ENCODE measurements at places on chromosomes 6 and 20. TPM values are rescaled to one million over a fixed set of nuclear protein-coding genes. Genes with fewer than 3 reads are reported as not detected.

DNA sequence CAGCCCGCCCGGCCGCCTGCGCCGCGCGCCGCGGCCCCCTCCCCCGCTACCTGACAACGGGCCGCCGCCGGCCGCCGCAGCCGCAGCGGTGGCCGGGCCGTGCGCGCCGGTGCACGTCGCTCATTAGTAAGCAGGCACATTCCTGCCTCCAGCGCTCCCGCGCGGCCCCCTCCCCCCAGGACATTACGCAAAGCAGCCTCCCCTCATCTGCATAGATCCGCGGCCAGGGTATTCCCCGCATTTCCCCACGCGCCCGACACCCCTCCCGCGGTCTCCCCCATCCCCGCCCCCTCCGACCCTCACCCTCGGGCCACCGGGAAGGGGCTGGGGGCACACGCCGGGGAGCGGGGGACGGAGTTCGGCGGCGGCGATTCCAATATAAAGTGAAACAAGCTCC lies at the start of gene HIVEP2:
Gene HIVEP2 (minus strand): TSS at position 128 of the 397 bp plus-strand sequence. CDS start 170,438 bp downstream, outside the sequence.
- peak; percentile 89 for DNase-seq

- no peak for DNase-seq
Measured at GRCh38 chr6:122620428-122620827, 10.2 kb downstream of the PKIB start.

Gene PROKR2
- not detected for total RNA-seq

DNA sequence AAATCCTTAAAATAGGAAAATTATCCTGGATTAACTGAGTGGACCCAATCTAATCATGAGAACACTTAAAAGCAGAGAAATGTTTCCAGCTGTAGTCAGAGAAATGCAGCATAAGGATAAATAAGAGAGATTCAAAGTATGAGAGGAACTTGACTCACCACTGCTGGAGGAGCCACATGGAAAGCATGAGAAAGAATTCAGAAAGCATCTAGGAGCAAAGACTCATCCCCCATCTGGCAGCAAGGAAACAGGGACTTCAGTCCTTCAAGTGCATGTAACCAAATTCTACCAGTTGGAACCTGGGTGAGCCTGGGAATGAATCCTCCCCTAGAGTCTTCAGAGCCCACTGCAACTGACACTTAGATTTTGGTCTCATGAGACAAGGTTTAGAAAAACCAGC lies 33.7 kb downstream of the RNF146 start:
- DNase-seq, result peak; percentile 79

Gene C20orf204
- 0.02 TPM for total RNA-seq

Gene VSX1
- total RNA-seq, result 0.32 TPM

DNA sequence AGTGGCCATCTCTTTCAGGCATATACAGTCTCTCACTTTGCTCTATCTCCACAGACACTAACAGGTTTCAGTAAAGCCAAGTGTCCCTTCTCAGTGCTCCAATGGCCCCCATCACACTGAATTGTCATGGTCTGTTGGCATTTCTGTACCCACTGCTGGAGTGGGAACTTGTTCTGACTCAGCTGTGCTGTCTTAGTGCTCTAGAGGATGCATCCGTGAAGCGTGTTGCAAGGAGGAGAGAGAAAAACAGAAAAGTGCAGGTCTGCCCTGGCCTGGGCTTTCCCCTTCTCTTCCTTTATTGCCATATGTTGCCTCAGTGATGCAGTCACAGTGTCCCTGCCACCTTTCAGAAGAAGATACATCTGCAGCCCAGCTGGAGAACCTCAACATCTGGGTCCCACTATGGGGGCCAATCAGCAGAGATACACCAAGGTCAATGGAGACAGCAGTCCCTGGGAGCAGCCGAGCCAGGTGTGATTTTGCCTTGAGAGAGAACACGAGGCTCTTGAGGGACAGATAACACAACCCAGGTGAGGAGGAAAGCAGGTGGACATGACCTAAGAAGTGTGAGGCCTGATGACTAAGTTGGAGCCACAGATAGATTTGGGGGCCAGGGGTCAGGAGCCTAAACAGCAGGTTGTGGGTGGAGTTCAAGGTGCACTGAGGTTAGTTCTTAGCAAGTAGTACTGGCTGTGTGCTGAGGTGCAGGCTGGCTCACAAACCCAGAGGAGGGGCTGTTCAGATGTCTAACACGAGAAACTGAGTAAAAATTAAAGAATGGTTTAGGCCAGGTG lies 5.6 kb upstream of the PLCG1 start:
- DNase-seq, result no peak

Gene CYP24A1
- 39.6 TPM for total RNA-seq

- no peak for DNase-seq
Measured at GRCh38 chr20:59825944-59826759, 107.3 kb downstream of the SYCP2 start.

DNA sequence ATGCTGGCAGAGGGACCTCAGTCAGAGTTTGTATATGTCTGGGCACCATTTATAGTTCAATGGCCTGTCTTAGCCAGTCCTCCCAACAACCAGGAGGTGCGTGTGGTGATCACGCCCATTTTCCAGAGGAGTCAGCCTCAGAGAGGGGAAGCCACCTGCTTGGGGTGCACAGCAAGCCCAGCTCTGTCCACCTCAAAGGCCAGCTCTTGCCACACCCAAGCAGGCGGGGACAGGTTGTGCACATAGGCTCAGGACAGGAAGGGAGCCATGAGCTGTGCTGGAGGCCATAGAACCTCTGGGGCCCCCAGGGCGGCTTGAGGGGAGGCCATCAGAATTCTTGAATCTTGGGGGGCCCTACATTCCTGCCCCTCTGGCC lies 61.2 kb downstream of the DLGAP4 start:
- DNase-seq, result no peak

DNA sequence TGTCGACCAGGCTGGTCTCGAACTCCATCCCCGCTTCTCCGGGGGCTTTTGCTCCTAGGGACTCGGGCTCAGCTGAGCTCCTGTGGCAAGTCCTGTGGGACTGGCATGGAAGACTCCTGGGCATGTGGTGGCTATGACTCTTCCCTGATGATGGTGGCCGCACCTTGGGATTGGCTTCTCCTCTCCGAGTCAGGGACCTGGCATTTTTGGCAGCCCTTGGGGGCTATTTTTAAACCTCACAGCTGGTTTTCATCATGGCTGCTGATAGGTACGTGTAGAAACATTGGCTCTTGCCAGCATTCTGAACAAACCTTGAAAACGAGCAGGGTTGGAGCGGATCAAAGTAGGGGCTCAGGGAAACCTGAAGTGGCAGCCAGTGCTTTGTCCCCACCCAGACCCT lies 54.1 kb downstream of the RBM38 start:
- DNase-seq, result peak; percentile 33

Gene CNR1
- total RNA-seq, result 0.64 TPM

Gene SLC17A2
- total RNA-seq, result not detected

Gene TRIM40
- not detected for total RNA-seq

- peak; percentile 79 for DNase-seq
Measured at GRCh38 chr6:105553171-105553570, 150.3 kb upstream of the PREP start.

DNA sequence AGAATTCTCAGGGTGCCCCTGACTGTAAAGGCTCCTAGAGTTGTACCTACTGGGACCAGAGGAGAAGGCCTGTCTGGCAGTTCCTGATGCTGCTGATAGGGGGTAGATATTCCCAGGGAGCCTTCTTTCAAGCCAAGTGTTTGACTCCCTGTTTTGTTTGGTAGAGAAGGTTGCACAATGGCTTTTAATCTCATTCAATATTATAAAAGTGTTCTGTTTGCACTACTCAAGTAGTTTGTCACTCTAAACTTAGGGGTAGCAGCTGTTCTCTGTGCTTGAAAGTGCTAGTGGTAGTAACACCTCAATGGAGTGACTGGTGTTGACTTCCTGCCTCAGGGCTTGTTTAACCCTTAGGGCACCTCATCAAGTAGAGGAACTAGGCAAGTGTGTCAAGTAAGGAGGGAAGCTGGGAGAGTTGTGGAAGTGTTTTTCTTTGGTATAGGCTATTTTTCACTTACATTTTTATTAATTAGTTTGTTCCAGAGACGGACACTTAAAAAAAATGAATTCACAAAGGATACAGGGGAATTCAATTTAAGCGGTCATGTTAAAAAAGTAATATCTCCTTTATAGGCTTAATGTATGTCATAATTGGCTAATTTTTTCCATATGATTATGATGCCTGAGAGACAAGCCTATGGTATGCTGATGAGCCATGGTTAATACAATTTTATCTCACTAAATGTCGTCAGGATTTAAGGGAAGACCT lies 38.1 kb downstream of the BICRAL start:
- DNase-seq, result no peak

Gene MMP24
- total RNA-seq, result 1.7 TPM

DNA sequence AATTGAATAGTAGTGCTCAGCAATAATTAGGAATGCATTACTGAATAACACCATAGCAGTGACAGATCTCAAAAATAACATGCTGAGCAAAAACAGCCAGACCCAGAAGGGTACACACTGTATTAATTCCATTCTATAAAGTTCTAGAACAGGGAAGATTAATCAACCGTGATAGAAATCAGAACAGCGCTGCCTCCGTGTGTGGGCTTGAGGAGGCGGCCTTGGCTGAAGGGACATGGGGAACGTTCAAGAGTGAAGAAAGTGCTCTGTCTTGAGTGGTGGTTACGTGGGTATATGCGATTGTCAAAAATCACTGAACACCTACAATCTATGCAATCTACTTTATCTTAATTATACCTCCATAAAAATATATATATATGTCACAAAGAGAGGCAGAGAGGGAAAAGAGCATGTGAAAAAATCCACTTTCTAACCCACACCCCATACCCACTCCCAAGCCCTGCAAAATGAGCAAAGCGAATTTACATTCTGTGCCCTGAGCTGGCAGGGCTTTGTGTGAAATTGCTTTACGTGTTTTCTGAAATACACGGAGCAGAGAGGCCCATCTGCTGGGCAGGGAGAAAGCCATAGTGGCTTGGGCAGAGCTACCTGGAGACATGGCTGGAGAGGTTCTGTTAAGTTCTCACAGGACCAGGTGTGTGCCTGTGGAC lies 74.4 kb downstream of the NFATC2 start:
- DNase-seq, result no peak

DNA sequence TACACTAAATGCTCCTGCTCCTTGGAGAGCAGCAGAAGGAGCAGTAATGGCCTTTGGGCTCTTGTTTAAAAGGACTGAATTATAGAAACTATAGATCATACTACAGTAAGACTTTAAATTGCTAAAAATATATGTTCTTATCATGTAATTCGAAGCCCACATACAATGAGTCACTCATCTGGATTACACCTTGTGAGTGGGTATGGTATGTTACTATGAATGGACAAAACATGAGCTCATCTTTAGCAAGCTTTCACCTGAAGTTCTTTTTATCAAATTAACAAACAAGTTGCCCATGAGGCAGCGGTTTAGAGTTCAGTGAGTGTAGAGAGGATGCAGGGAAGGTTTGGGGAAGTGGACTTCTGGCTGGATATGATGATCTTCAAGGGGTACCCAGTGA lies 114.4 kb upstream of the CCN2 start:
- peak; percentile 34 for DNase-seq

- no peak for DNase-seq
Measured at GRCh38 chr20:41342474-41343464, 2.1 kb downstream of the LPIN3 start.

DNA sequence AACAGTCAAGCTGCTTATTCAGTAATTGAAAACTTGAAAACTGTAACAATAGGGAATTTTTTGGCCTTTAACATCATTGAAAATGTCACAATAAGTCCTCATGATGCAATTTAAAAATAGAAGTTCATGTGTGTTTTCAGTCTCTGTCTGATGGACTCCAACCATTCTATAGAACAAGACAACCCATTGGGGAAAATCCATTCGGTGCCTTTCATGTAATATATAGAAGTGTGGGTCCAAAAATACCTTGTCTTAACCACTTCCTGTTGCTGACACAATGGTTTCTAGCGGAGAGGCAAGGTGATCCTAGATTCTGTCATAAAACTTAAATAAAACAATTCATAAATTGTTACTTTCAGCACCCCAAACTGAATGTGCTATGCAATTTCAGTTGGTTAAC lies 1131.3 kb upstream of the MAP3K7 start:
- no peak for DNase-seq

DNA sequence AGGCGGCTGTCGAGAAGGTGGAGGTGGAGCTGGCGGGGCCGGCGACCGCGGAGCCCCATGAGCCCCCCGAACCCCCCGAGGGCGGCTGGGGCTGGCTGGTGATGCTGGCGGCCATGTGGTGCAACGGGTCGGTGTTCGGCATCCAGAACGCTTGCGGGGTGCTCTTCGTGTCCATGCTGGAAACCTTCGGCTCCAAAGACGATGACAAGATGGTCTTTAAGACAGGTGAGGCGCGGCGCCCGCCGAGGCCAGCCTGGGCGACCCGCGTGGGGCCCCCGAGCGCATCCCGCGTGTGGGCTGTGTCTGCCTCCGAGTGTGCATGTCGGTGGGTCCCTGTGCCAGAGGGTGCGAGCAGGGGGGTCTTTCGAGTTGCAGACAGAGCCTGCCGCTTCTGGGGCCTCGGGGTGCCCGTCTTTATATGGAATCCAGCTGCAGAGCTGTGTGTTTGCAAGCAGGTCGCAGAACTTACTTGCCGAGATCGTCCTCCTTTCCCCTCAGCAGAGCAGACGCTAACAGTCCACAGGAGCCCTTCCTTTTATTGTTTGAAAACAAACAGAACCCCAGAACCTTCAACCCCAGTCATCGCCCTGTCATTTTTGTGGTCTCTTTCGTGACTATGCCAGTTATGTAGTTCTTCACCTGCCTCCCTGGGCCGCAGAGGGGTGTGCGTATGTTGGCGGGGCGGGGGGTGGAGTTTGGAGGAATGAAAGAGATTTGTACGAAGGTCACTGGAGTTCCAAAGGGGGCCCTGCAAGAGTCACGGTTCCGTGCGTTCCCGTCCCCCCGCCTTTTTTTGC lies 766 bp downstream of the SLC16A10 start:
- DNase-seq, result peak; percentile 41

GRCh38 chr6:120405947-120406346 lies 928.3 kb downstream of the TBC1D32 start:
- no peak for DNase-seq

Gene USP49
- total RNA-seq, result 3.6 TPM

- DNase-seq, result peak; percentile 56
Measured at GRCh38 chr6:48541649-48542048, 430.7 kb upstream of the PTCHD4 start.

- peak; percentile 90 for DNase-seq
Measured at GRCh38 chr20:3010985-3011723, 32.3 kb upstream of the GNRH2 start.

DNA sequence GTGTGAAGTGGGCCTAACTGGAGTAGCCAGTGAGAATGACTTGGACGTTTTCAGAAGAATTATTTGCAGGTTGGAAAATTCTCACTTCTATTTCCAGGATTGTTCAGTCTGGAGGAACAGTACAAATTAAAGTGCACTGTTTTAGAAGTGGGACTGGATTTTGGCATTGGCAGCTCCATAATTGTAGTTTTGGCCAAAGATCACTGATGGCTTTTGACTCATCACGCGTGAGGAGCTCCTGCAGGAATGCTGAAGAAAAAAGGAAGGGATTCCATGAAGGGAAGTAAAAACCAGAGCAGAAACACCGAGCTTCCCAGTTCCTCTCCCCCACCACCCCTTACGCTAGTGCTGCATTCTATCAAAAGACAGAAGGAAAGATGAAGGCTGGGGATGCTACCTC lies 103.5 kb downstream of the JARID2 start:
- no peak for DNase-seq

GRCh38 chr6:128479991-128480390 lies 40.4 kb downstream of the PTPRK start:
- no peak for DNase-seq

Data from M059J (cell line).